ENCODE measurements at places on chromosomes 6 and 20.

- DNase-seq, result no peak
Observed at GRCh38 chr6:142395768-142396231, 94.0 kb downstream of the ADGRG6 start.

DNA sequence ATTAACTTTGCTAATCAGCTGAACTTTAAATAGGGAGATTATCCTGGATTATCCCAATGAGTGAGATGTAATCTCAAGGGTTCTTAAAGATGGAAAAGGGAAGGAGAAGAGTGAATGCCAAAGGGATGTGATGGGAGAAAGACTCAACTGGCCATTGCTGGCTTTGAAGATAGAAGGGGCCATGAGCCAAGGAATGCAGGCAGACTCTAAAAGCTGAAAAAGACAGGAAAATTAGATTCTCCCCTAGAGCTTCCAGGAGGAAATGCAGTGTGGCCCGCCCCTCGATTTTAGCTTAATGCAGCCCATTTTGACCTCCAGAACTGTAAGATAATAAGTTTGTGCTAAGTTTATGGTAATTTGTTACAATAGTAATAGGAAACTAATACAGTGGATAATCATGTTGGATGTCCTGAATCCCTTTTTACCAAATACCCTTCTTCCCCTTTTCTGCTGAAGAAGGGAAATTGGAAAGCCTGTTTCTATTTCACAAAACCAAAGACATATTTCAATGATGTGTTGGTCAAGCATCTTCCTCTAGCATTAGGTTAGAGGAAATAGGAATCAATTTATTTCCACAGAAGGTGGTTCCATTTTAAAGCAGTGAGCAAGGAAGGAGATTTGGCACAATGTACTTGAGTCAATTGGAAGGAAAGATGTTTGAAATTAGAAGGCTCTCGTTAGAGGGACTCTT lies 3.3 kb upstream of the HDDC2 start:
- DNase-seq, result no peak

DNA sequence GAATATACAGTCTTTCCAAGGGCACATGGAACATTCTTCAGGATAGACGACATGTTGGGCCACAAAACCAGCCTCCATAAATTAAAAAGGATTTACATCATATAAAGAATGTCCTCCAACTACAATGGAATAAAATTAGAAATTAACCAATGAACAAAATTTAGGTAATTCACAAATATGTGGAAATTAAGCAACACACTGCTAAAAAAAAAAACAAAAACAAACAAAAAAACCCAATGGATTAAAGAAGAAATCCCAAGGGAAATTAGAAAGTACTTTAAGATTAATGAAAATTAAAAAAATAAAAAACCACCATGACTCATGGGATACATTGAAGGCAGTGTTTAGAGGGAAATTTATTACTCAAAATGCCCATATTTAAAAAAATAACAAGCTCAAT lies 21.4 kb upstream of the NT5E start:
- no peak for DNase-seq

DNA sequence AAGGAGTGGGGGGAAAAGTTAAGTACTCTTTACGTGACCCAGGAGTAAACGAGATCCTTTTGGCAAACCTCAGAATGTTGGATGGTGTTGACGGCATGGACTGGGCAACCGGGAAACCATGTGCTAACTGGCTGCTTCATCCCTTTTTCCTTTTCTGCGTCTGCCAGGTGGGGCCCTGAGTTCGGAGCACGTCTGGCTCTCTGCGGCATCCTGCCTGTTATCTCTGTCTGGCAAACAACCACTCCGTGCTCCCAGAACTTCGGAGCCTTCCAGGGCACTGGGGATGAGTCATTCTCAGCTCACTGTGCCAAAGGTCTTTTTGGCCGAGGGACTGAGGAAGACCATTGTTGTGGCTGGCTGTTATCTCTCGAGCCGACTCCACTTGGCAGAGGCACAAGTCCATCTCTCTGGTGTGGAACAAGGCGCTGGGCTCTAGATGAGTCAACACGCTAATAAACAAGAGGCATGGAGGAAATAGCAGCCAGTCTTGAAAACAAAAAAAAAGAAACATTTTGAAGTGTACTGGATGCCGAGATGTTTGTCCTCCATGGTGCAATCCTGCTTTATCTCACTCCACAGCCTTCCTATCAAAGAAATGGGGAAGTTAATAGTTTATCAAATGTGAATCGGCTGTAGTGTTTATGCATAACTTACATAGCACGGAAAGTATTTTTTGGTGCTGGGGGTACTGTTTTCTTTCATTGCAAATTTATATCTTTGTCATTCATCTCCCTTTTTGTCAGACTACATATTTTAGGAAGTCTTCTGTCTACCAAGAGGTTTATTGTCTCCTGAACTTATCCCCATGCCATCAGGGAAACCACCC lies 64.6 kb upstream of the TXNDC5 start:
- peak; percentile 19 for DNase-seq

GRCh38 chr20:47727170-47727880 lies 58.0 kb downstream of the SULF2 start:
- DNase-seq, result no peak

DNA sequence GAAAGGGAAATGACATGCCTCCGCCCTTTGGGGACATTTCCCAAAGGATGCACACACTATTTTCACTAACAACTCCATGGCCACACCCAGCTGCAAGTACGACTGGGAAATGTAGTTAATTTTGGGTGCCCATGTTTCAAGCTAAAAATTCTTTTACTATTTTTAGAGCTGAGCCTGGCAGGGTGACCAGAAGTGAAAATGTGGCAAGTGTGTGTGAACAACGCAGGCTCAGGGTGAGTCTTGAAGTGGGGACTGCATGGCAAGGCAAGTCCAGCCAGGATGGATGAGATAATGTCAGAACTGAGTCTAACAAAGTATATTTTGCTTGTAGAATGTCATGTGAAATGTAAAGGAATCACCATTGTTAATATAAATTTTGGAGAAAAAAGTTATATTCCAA lies 17.0 kb upstream of the CD109 start:
- no peak for DNase-seq

DNA sequence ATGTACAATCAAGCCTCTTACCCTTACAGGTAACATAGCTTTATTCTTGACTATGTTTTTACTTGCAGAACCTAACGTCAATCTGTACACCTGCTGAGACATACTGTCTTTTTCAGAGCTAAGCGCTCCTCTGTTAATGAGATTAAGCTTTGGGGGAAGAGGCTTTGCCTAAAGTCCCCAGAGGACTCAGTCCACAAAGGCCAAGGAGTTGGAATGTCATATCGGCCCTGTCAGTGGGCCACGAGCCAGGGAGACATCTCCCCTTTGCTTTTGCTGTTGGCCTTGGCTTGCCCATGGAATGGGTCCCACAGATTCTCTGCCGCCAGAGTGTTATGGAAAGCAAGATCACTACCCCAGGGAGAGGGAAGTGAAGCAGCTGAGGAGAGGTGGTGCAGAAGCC lies 64.1 kb upstream of the SOX4 start:
- DNase-seq, result no peak
